AG04450 (cell line): ENCODE measurements at places on chromosomes 4 and X. TPM values are rescaled to one million over a fixed set of nuclear protein-coding genes. Genes with fewer than 3 reads are reported as not detected.

- peak; percentile 24 for DNase-seq
These were observed 24.6 kb upstream of the ANTXR2 start for GRCh38 chr4:80097400-80098177.

GRCh38 chrX:132778917-132779316, 179.5 kb downstream of the HS6ST2 start:
- no peak for DNase-seq

GRCh38 chr4:99594818-99595217, 20.2 kb downstream of the MTTP start:
- DNase-seq, result no peak

- DNase-seq, result no peak
These were observed 106.8 kb upstream of the ANXA10 start for GRCh38 chr4:167985565-167985964.

DNA sequence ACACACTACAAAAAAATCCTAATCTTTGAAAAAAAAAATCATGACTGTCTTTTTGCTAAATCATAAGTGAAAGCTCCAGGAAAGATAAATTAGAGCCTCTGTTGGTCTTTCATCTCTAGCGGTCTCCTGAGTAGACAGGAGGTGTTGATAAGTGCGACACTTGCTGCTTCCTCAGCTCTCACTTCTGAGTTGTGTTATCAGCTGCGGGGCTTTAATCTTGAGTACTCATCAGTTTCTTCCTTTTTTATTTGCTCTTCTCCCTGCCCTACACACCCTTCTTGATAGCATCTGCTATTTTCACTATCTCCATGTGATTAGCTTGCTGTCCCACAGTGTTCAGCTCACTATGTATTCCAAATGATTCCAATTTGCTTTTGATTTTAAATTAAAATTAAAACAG, 1449.2 kb downstream of the C4orf33 start:
- DNase-seq, result no peak

GRCh38 chr4:176927664-176928063, 134.9 kb upstream of the VEGFC start:
- peak; percentile 46 for DNase-seq

DNA sequence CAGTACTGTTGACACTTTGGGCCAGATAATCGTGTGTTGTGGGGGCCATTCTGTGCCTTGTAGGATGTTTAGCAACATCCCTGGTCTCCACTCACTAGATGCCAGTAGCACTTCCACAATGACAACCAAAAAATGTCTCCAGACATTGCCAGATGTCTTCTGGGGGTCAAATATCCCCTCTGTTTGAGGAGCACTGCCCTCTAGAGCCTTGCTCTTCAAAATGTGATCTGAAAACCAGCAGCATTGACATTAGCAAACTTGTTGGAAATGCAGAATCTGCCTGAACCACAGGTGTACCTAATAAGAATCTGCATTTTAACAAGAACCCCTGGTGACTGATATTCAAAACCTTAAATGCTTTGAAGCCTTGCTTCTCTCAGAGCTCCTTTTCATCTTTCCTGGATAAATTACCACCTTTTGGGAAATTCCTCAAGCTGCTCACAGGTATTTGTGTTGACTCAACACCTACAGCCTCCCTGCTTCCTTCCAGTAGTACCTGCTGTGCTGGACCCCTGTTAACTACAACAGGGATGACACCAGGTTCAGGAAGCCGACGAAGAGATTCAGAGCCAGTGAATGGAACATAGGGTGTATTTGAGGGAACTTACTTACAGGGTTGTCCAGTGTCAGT, 459.0 kb upstream of the NR3C2 start:
- DNase-seq, result no peak

- no peak for DNase-seq
These were observed 20.3 kb upstream of the LSM6 start for GRCh38 chr4:146155152-146155724.

The STPG2 gene
- not detected in 2 replicates for polyA plus RNA-seq

The ZDHHC15 gene
- not detected in 2 replicates for polyA plus RNA-seq
